ENCODE measurements at places on chromosomes 3 and 15. TPM values are rescaled to one million over a fixed set of nuclear protein-coding genes. Genes with fewer than 3 reads are reported as not detected.
A peak's percentile ranks its signal among the peaks of the same experiment; 100 is the strongest.

DNA sequence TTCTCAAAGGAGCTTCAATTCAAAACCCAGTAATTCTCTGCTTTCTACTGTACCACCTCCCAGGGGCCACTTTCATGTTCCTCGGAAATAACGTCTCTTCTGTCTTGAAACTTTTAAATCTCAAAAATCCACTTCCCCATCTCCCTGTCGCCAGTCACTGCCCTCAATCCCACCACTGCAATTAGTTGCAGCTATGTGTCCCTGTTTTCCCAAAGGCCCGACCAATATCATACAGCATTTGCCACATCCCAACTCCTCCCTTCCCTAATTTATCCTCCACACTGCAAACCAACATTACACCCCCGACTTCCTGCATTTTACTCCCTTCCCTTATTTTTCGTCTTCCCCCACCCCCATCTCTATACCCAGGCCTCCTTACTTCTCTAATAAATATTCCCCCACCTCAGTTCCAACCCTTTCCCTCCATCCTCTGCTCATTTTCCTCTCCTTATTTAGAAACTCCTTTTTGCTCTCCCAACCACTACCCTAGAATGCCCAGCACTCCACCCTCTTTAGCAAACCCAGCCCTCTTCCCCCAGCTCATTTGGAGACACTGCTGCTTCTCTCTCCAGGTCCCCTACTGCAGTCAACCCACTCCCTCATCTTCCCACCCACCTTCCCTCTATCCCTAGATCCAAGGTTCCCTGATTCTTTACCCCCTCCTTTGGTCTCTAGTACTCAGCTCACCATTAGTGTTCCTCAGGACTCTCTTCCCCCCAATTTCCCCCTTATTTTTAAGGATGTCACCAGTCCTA is 1.1 kb downstream of the NPTN start:
- DNase-seq: peak; percentile 69

DNA sequence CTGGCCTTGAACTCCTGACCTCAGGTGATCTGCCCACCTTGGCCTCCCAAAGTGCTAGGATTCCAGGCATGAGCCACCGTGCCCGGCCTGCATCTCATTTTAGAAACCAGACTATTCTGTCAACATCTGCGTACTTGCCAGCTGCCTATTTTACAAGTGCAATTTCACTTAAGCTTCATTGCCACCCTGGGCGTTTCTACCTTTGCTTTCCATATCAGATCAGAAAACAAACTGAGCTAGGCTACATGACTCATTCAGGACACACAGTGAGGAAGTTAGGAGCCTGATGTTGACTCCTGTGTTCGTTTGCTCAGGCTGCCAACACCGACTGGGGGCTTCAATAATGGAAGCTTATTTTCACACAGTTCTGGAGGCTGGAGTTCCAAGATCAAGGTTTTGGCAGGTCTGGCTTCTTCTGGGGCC is 42.3 kb upstream of the KLHL25 start:
- no peak for DNase-seq

- no peak for DNase-seq
These were observed 8.7 kb upstream of the CPA3 start for GRCh38 chr3:148856384-148856783.

- DNase-seq: peak; percentile 76
These were observed 126.7 kb upstream of the PRICKLE2 start for GRCh38 chr3:64351713-64352638.

- DNase-seq: no peak
These were observed 64.2 kb downstream of the BOC start for GRCh38 chr3:113275583-113275928.

DNA sequence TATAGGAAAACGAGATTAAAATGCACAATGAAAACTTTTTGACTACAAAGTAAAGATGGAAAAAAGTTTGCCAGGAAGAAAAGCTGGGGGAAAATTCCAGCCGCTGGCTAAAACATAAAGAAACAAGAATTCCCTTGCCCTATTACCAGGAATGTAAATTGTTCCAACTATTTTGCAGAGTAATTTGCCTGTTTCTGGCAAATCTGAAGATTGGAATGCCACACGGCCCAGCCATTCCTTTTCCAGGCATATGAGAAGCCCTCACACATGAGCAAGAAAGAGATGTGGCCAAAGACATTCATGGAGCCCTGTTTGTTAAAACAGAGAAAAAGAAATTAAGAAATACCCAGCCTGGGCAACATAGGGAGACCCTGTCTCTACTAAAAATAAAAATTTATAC is 8.4 kb upstream of the GATA2 start:
- no peak for DNase-seq

- DNase-seq: peak; percentile 33
These were observed 67.9 kb downstream of the IQCH start for GRCh38 chr15:67322481-67322880.

The TTLL13 gene
- total RNA-seq: not detected

DNA sequence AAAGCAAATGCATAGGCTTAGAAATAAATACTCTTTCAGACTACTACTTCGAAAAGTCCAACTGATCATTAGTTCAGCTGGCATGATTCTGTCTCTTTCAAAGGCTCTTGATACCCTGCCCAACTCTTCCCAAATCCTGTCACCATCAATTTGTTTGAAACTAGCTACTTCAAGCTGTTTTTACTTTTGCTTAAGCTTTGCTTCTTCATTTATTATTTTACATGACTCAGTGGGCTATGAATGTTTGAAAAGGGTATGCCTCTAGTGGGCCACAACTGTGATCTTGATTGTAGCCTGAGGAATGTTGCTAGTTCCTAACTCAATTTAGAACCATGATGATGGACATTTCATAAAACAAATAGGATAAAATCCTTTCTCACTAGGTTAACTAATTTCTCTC is 340.8 kb downstream of the NAALADL2 start:
- DNase-seq: no peak

The IQCF2 gene
- not detected for total RNA-seq

- DNase-seq: no peak
These were observed 5.6 kb downstream of the GABRB3 start for GRCh38 chr15:26767169-26767670.
